Stimulated activated CD4-positive, alpha-beta T cell treated with anti-CD3 and anti-CD28 coated beads, Interleukin-4, amount 100 ng/mL, for 48 hours (primary cell): ENCODE measurements at places on chromosomes 3 and 15.

DNA sequence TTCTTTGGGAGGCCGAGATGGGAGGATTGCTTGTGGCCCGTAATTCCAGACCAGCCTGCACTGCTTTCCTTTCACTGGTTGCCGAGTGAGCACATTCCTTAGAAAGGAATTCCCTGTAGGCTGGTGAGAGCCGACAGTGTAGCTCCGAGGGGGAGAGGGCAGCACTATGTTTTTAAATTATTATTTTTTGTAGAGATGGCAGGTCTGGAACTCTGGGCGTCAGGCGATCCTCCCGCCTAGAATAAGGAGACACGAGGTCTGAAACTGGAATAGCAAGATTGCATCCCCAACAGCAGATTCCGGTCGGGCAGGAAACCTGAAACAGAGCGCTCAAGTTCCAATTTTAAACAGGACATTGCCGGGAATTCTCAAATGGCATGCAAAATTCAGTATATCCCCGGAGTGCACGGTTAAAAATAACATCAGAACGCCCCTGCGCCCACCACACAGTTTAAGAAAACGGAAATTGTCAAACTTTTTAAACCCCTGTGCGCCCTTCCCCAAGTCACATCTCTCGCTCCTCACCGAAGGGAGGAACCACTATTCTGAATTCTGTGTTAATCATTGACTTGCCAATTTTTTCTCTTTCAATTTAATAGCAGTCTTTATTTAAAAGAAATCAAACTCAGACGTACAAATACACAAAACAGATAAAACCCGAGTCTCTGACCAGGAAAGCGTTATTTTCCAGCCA, 643 bp upstream of the RNU5B-1 start:
- DNase-seq, result no peak

- DNase-seq, result no peak
These were observed 246.5 kb upstream of the PEX5L start for GRCh38 chr3:180283251-180283650.

DNA sequence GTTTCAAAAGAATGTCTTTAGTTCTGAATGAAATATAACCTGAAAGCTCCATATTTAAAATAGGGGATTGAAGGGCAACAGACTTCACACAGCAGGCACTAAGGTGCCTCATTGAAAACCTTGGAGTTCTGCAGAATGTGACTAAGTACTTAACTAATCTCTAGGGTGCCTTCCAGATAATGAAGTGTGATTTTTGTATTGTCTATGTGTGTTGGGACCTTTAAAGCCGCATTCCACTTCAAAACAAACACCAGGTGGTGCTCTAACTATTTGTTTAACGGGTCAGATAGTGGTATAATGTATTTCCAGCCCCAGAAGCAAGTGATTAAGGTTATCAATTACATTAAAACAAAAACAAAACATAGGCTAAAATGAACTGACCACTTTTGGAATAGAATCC, 28.0 kb downstream of the TFG start:
- DNase-seq, result no peak

GRCh38 chr15:84035399-84035766, 200.2 kb upstream of the GOLGA6L4 start:
- DNase-seq, result no peak

GRCh38 chr3:9915254-9916141, 1.4 kb upstream of the IL17RC start:
- DNase-seq, result peak; percentile 26

DNA sequence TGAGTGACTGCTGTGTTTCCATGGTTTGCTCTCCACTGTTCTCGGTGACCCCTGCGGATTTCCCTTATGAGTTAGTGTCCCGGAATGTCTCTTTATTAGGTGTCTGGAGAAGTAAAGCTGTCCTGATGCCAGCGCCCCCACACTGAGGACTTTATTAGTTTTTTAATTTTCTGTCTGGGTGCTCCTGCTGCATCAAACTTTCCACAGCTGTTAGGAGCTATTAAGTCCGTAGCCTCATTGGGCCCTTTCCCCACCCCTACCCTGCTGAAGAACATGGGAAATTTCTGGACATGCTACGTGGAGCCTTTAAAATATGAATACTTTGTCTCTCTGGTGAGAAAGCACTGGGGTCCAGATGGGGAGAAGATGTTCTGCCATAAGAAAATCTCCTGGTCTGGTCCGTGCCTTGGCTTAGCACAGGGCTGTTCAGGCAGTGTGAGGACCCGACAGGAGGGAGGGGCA, 161.7 kb upstream of the HES1 start:
- DNase-seq, result no peak

GRCh38 chr3:106059953-106060517, 191.2 kb upstream of the CBLB start:
- DNase-seq, result no peak

GRCh38 chr3:7144697-7145308, 283.9 kb downstream of the GRM7 start:
- no peak for DNase-seq

- DNase-seq, result no peak
These were observed 213.0 kb upstream of the ROBO2 start for GRCh38 chr3:76826861-76827260.

DNA sequence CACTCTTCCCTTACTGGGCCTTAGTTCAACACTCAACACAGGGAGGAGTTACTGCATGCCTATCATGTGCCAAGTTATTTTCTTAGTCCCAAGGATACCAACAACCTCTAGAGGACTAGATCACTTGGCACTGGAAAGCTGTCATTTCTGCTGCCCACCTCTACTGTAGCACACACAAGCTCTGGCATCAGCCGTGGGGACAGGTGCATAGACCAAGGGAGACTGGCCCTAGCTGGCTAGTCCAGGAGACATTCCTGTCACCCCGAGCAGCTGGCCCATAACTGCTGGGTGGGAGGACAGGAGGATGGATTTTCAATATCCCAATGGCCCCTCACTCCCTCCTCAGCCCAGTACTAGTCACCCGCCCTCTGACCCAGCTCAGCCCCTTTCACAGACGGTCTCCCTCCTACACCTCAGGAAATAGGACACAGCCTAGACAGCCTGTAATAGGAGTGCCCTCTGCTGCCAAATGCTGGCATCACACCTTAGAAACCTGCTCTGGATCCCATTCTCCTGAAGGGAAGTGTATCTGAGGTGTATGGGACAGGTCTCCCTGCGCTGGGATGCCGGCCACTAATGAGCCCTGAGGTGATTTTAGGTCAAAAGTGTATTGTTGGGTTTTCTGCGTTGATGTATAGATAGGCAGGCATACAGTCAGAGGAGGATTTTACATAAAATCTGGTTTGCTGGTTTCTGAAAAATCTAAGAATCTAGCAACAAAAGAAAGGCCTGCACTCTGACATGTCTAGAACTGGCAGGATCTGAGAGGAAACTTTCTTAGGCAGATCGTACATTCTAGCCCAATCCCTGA, 3.4 kb upstream of the DZIP1L start:
- DNase-seq, result peak; percentile 53

- no peak for DNase-seq
These were observed 198.9 kb downstream of the KCNMB2 start for GRCh38 chr3:178735032-178735674.

DNA sequence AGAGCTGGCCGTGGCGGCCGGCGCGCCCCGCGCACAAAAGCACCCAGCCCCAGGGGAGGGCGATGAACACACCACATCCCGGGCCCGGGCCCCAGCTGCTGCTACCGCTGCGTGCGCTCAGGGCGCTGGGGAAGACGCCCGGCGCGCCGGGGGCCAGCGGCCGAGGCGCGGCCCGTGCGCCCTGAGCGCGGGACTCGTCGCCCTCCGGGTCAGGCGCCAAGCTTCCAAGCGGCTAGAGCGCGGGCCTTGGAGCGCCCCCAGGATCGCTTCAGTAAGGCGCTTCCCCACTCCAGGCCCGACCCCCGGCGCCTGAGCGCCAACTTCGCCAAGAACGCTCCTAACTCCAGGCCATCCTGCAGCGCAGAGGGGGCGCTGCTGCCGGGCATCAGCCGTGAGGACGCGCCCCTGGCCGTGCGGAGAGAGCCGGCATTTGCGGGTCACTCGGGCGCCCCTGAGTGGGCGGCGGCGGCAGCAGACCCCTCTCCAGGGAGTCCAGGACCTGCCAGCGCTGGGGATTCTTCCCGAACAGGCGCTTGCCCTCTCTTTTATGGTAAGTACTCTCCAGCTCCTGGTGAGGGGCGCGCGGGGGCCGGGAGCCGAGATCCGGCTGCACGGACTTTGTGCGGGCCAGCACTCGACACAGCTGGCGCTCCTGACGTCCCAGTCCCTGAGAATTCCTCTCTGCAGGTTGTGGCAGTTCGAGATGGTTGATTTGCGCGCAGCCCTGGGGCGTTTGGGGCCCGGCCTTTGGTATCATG, 475 bp downstream of the SPSB4 start:
- no peak for DNase-seq

- DNase-seq, result no peak
These were observed 180.9 kb downstream of the SUCNR1 start for GRCh38 chr3:152054315-152054714.

DNA sequence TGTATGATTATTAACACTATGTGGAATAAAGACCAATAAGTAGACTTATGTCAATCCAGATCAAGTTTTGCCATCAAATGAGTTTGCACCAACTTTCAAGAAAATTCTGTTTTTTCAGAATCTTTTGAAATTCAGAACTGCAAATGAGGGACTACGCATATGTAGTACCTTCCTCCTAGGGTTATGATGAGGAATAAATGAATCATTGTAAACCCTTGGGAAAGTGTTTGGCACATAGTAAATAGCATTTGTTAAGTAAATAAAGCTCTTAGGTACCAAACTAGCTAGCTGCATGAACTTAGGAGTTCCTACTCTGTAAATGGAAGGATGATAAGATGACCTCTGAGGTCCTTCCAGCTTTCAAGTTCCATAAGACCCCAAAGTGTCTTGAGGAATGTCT, 242.6 kb upstream of the SETMAR start:
- DNase-seq, result no peak

DNA sequence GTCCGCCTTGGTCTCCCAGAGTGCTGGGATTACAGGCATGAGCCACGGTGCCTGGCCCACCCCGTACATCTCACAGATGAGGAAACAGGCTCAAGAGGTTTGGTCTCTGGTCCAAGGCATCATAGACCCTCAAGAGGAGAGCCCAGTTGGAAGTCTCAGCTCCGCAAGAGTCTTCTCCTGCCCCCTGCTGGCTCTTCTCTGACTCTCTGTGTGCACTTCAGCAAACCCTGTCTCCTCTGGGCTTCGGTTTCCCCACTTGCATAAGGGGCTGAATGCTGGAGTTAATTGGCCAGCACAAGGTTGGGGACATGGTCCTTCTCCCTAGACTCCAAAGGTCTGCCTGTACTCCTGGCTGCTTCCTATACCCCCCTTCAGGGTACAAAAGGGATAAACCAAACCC, 3.9 kb downstream of the MST1R start:
- DNase-seq, result no peak
